ENCODE measurements at places on chromosomes 7 and 10. TPM values are rescaled to one million over a fixed set of nuclear protein-coding genes. Genes with fewer than 3 reads are reported as not detected.

DNA sequence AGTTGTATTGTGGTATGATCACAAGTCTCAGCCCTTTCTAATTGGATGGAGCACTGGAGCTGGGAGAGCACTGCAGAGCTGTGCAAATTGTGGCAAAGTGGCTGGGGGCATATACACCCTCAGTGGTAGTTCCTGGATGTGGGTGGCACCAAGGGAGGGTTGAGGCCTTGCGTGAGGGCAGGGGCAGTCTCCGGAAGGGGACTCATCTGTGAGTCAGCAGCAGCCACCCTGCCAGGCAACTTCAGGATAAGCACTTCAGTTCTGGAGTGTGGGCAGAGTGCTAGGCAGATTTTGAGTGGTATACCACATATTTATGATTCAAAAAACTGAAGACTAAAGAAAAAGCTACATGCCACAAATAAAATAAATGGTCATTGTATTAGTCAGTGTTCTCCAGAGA lies 210.5 kb downstream of the ETV1 start:
- DNase-seq = no peak
- no peaks in the 10 kb centered on the region for H3K27me3 ChIP-seq
- H3K36me3 ChIP-seq = no peaks in the 10 kb centered on the region
- no peak overlapping the region for H3K4me3 ChIP-seq
- H3K4me1 ChIP-seq = no peaks in the 10 kb centered on the region

GRCh38 chr7:52648872-52649271 lies 386.6 kb upstream of the POM121L12 start:
- H3K36me3 ChIP-seq = no peaks in the 10 kb centered on the region
- H3K27ac ChIP-seq = no peak overlapping the region
- no peak for DNase-seq
- H3K4me3 ChIP-seq = no peak overlapping the region
- no peaks in the 10 kb centered on the region for H3K4me1 ChIP-seq

- H3K27me3 ChIP-seq = no peaks in the 10 kb centered on the region
- peaks cover 7% of the 10 kb centered on the region for H3K36me3 ChIP-seq
- peak overlapping the region; percentile 83 for H3K27ac ChIP-seq
- H3K4me1 ChIP-seq = peaks cover 69% of the 10 kb centered on the region
- H3K4me3 ChIP-seq = peak overlapping the region; percentile 92
Observed at GRCh38 chr10:71850021-71850742, 869 bp downstream of the PSAP start.

- H3K4me1 ChIP-seq = peaks cover 14% of the 10 kb centered on the region
- no peak for DNase-seq
- H3K36me3 ChIP-seq = no peaks in the 10 kb centered on the region
- no peaks in the 10 kb centered on the region for H3K27me3 ChIP-seq
- H3K27ac ChIP-seq = no peak overlapping the region
- H3K4me3 ChIP-seq = no peak overlapping the region
Observed at GRCh38 chr10:46267132-46267985, 19.4 kb upstream of the ANTXRL start.

DNA sequence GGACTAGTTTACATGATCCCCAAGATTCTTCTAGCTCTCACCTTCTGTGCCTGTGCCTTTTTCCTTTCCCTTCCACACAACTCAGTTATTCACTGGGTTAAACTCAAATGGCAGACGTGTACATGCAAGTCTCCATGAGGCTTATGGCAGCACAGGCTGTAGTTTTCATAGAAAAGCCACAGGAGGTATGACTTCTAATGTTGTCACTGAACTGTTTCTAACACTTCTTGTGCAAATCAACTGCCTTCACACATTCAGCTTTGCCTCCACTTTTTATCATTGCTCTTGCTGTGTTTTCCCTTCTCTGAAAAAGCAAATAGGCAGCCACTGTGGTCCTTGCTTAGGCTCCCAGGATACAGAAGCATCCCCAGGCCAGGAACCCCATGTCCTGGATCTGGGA lies 5.3 kb upstream of the GIMAP5 start:
- H3K27me3 ChIP-seq = peaks cover 6% of the 10 kb centered on the region
- no peak overlapping the region for H3K27ac ChIP-seq
- H3K4me3 ChIP-seq = no peak overlapping the region
- no peaks in the 10 kb centered on the region for H3K4me1 ChIP-seq

- no peak overlapping the region for H3K27ac ChIP-seq
- H3K4me1 ChIP-seq = no peaks in the 10 kb centered on the region
- H3K36me3 ChIP-seq = no peaks in the 10 kb centered on the region
- H3K27me3 ChIP-seq = peaks cover 6% of the 10 kb centered on the region
- no peak overlapping the region for H3K4me3 ChIP-seq
Observed at GRCh38 chr10:61197057-61197456, 253.1 kb upstream of the RHOBTB1 start.

GRCh38 chr7:131774419-131775220 lies 218.2 kb upstream of the PODXL start:
- peaks cover 3% of the 10 kb centered on the region for H3K27me3 ChIP-seq
- H3K4me1 ChIP-seq = no peaks in the 10 kb centered on the region
- no peak for DNase-seq
- H3K36me3 ChIP-seq = no peaks in the 10 kb centered on the region
- no peak overlapping the region for H3K27ac ChIP-seq

DNA sequence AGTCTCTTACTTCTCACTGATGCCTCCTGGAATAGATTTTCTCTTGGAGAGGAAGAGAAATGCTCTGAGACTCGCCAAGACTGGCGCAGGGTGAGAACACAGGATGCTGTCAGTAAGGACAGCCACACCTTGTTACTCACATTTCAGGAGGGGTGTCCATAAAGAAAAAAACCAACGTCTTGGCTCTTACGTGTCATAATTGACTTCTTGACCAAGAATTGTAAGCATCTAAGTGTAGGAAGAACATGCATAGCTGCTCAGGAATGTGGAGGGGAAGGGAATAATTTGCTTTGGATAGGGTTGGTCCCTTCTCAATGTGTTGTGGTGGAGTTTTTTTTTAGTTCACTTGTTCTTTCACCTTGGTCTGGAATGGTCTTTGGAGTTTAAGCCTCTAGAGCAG lies 43.8 kb upstream of the ZNF438 start:
- H3K4me1 ChIP-seq = no peaks in the 10 kb centered on the region
- peaks cover 6% of the 10 kb centered on the region for H3K27me3 ChIP-seq
- no peak overlapping the region for H3K27ac ChIP-seq

DNA sequence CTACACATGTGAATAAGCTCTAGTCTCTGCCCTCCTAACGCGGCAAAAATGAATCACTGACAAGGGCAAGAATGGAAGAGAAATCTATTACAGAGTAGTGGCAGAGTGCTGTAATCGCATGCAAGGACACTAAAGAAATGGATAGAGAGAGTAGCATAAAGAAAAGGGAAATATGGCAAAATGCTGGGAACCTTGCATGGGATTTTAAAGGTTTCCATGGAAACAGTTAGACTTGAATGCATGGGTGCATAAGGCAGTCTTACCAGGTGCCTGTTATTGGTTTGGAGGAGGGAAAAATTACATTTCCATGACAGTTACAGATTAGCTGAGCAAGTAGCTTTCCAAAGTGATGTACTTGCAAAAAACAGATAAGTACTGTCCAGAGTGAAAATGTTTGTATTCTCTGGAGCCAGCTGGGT lies 233.4 kb downstream of the PTN start:
- H3K36me3 ChIP-seq = no peaks in the 10 kb centered on the region
- no peak for DNase-seq
- no peak overlapping the region for H3K27ac ChIP-seq

GRCh38 chr10:95562341-95562965 lies 1.3 kb upstream of the SORBS1 start:
- no peak overlapping the region for H3K27ac ChIP-seq
- H3K4me3 ChIP-seq = peak overlapping the region; percentile 83
- H3K4me1 ChIP-seq = peaks cover 10% of the 10 kb centered on the region
- peaks cover 17% of the 10 kb centered on the region for H3K27me3 ChIP-seq

- peaks cover 6% of the 10 kb centered on the region for H3K36me3 ChIP-seq
- peaks cover 19% of the 10 kb centered on the region for H3K4me1 ChIP-seq
- no peak for DNase-seq
- no peaks in the 10 kb centered on the region for H3K27me3 ChIP-seq
- H3K4me3 ChIP-seq = no peak overlapping the region
Observed at GRCh38 chr10:102538811-102539210, 35.0 kb downstream of the SUFU start.

DNA sequence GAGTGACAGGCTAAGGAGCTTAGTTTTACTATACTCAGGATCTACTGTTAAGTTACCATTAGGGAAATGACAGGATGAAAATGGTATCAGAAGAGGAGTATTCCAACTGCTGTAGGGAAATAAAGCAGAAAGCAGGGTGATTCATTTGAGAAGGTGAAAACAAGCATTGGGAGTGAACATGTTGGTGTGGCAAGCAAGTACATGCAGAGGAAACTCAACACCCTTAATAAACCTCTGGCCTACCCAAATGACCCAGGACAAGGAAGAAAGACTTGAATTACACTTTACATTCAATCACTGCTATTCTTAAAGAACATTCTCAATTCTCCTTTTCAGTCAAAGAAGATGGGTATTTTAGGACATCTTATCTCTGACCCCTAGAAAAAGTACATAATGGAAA lies 28.7 kb downstream of the ERLIN1 start:
- H3K27me3 ChIP-seq = no peaks in the 10 kb centered on the region
- H3K4me1 ChIP-seq = peaks cover 14% of the 10 kb centered on the region
- DNase-seq = no peak
- no peak overlapping the region for H3K4me3 ChIP-seq
- H3K36me3 ChIP-seq = peaks cover 84% of the 10 kb centered on the region

GRCh38 chr10:93580828-93581227 lies 14.4 kb downstream of the FFAR4 start:
- no peak for DNase-seq
- peaks cover 10% of the 10 kb centered on the region for H3K27me3 ChIP-seq
- no peaks in the 10 kb centered on the region for H3K36me3 ChIP-seq
- no peak overlapping the region for H3K4me3 ChIP-seq
- H3K4me1 ChIP-seq = no peaks in the 10 kb centered on the region

GRCh38 chr7:119271147-119271779 lies 1001.7 kb upstream of the KCND2 start:
- DNase-seq = no peak
- H3K27me3 ChIP-seq = no peaks in the 10 kb centered on the region
- no peak overlapping the region for H3K4me3 ChIP-seq

GRCh38 chr10:71304914-71305313 lies 14.1 kb upstream of the SLC29A3 start:
- no peak overlapping the region for H3K27ac ChIP-seq
- no peaks in the 10 kb centered on the region for H3K36me3 ChIP-seq
- H3K4me3 ChIP-seq = no peak overlapping the region
- no peak for DNase-seq
- peaks cover 3% of the 10 kb centered on the region for H3K27me3 ChIP-seq
- H3K4me1 ChIP-seq = peaks cover 5% of the 10 kb centered on the region

DNA sequence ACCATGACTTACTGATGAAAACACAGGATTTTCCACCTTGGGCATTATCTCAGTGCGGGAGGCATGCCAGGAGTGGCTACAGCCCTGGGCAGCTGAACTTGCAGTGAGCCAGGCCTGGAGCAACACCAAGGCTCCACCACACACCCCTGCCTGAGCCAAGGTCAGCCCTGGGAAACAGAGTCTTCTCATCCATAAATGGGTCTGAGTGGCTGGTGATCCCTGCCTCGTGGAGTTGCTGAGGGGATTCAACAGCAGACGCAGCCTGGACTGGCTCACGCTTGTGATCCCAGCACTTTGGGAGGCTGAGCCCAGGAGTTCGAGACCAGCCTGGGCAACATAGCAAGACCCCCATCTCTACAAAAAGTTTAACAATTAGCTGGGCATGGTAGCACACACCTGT lies 32.2 kb downstream of the SPOCK2 start:
- DNase-seq = no peak
- H3K36me3 ChIP-seq = no peaks in the 10 kb centered on the region
- no peak overlapping the region for H3K27ac ChIP-seq
- H3K4me3 ChIP-seq = no peak overlapping the region
- no peaks in the 10 kb centered on the region for H3K27me3 ChIP-seq

DNA sequence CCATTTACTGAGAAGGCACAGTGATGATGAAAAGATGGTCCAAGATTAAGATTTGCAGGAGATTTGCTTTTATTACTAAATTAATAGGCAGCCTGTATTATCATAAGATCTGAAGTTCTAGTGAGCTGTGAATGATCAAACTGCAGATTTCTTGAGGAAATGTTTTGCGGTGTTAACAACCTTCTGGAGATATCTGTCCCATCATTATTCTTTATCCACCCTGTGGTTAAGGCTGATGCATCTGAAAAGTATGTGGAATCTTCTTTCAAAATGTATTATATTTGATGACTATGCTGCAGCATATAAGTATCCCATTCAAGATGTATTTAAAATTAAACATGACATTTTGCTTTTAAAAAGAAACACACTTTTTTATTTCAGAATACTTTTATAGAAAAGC lies 150.3 kb downstream of the POLR1F start:
- H3K27me3 ChIP-seq = no peaks in the 10 kb centered on the region
- H3K27ac ChIP-seq = no peak overlapping the region

DNA sequence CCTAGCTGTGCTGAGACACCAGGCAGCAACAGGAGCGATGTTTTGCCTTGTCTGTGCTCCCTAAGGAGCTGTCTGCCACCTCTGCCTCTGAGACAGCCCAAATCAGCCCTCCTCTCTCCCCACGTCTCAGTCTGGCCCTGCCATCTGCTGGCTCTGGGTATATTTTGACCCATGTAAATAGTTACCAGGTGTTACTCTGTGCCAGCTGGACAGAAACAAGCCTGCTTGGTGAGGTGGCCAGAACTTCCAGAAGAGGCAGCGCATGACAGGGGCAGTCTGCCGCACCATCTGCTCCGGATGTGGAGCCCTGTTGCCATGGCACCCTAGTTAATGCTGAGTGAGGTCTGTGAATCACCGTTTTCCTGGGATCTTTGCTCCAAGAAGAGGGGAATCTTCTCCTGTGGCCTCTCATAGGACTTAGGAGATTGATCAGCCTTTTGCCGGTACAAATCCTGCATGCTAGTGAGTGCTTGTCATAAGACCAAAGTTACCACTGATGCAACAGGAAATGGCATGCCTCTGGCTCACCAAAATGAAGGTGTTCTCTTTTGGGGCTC lies 31.8 kb downstream of the GSTO2 start:
- DNase-seq = no peak
- H3K4me3 ChIP-seq = no peak overlapping the region
- H3K4me1 ChIP-seq = peaks cover 3% of the 10 kb centered on the region
- peaks cover 14% of the 10 kb centered on the region for H3K27me3 ChIP-seq
- H3K36me3 ChIP-seq = no peaks in the 10 kb centered on the region

DNA sequence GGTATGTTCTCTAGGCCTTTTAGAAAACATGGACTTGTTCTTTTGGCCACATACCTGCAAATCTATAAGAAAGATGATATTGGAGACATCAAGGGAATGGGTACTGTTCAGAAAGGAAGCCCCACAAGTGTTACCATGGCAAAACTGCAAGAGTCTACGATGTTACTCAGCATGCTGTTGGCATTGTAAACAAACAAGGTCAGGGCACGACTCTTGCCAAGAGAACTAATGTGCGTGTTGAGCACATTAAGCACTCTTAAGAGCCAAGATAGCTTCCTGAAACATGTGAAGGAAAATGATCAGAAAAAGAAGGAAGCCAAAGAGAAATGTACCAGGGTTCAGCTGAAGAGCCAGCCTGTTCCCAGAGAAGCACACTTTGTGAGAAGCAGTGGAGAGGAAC lies 37.1 kb downstream of the SDK1 start:
- H3K27me3 ChIP-seq = peaks cover 42% of the 10 kb centered on the region
- H3K36me3 ChIP-seq = no peaks in the 10 kb centered on the region
- DNase-seq = no peak
- H3K4me1 ChIP-seq = no peaks in the 10 kb centered on the region
- no peak overlapping the region for H3K27ac ChIP-seq
- H3K4me3 ChIP-seq = no peak overlapping the region

Gene CPVL
- total RNA-seq = not detected

Gene PRKAG2
- total RNA-seq = 19.7 TPM

Gene UNCX
- not detected for total RNA-seq

Gene FKBP9
- 0.51 TPM for total RNA-seq

Gene HMX2
- total RNA-seq = 0.13 TPM

Gene DENND10
- 14.4 TPM for total RNA-seq

Gene ANXA8
- total RNA-seq = not detected

Gene TMEM213
- not detected for total RNA-seq

Gene FAM24B
- total RNA-seq = 7.3 TPM

Gene CRPPA
- total RNA-seq = 0.91 TPM

Gene SHH
- total RNA-seq = not detected

Gene CYP2C19
- total RNA-seq = not detected
